Esophagus muscularis mucosa (tissue), 4 donors: ENCODE measurements at places on chromosomes 1 and 21. TPM values are rescaled to one million over a fixed set of nuclear protein-coding genes. Genes with fewer than 3 reads are reported as not detected.

- no peak for DNase-seq
Observed at GRCh38 chr1:43302201-43302600, 1.4 kb downstream of the TIE1 start.

DNA sequence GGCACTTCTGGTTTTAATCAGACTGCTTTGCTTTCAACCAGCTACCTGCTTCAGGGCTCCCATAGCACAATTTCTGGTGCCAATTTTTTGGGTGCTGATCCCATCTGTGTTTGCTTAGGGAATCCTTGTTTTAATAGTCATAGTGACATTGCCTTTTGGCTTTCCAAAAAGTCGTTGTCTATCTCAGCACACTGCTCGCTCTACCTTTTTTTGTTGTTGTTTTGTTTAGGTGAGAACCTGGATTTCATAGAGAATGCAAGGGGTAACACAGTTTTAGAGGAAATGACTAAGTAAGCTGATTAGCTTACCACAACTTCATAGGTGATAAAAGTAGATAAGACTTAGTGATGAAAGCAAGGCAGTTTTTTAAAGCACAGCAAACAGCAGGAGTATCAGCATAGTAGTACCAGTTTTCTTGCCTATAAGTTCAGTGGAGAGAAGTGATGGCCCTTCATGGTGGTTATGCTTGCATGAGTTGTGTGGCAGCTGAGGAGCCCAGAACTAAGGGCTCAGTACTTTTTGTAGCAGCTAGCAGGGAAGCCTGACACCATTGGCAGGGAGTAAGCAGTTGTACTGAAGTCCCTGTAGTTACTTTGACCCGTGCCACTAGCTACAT lies 31.3 kb downstream of the NEK7 start:
- DNase-seq, result no peak

- DNase-seq, result no peak
Observed at GRCh38 chr1:192573499-192573898, 2.1 kb upstream of the RGS1 start.

DNA sequence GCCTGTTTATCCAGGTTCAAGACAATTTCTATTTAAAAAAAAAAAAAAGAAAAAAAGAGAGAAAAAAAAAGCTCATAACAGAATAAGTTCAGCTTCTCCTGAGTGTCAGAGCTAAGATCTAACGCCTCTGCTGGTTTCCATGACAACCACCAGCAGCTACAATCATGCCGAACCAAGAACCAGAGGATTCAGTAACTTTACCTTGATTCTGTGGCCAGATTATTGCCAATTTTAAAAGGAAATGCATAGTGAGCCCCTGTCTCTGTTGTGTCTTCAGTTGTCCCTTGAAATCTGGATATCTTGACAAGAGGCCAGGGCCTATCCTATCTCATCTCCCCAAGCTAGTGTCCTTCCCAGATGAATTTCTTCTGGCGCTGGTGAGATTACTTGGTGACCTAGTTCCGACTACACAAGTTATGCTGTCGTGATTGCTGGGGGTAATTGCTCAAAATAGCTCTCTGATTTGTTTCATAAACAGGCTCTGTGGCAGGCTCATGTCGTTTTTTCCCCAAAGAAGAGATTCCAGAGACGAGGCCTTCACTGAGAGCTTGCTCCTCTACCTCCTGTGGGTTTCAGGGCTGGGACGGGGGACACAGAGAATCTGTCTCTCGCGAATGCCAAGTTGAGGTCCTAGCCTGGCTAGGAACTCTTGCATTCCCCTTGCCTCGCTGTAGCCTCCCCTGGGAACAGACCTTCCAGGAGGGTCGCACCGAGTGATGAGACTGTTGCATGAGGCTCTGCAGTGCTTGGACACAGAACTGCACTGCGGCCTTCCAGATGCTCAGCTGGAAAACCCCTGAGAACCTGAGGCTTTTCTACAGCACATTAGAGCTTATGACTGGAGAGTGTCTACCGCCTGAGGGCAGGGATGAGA lies 32.4 kb upstream of the SCCPDH start:
- DNase-seq, result no peak

Gene NR1I3
- not detected for total RNA-seq

Gene EFNA3
- total RNA-seq, result 1.7 TPM

GRCh38 chr1:86064899-86065298 lies 91.7 kb downstream of the COL24A1 start:
- DNase-seq, result no peak
